PC-9 (cell line): ENCODE measurements at places on chromosomes 6 and 20. TPM values are rescaled to one million over a fixed set of nuclear protein-coding genes. Genes with fewer than 3 reads are reported as not detected.

- no peak overlapping the region for H3K27ac ChIP-seq
- no peak overlapping the region for H3K4me3 ChIP-seq
- H3K36me3 ChIP-seq: no peaks in the 10 kb centered on the region
- no peak for DNase-seq
These were observed 478.2 kb upstream of the CITED2 start for GRCh38 chr6:139852488-139853140.

Gene RNF182
- total RNA-seq: 0.13 and 0.18 TPM in 2 replicates

DNA sequence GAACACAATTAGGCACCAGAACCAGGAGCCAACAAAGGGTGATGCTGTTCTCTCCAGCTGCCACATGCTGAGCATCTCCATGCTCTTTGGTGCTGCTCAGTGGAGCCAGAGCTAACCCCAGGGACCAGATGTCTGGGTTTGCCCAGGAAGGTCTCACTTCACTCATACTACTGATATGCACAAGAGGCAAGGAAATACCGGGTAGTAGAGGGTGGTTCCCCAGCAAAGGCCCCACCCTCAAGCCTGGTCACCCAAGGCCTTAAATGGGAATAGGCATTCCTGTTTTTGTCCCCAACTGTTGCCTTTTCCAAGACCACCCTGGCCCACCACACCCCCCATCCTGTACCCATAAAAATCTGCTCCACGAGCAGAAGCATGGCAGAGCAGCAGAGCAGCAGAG lies 204.5 kb upstream of the TAB2 start:
- no peaks in the 10 kb centered on the region for H3K36me3 ChIP-seq
- no peaks in the 10 kb centered on the region for H3K27me3 ChIP-seq
- H3K27ac ChIP-seq: no peak overlapping the region

DNA sequence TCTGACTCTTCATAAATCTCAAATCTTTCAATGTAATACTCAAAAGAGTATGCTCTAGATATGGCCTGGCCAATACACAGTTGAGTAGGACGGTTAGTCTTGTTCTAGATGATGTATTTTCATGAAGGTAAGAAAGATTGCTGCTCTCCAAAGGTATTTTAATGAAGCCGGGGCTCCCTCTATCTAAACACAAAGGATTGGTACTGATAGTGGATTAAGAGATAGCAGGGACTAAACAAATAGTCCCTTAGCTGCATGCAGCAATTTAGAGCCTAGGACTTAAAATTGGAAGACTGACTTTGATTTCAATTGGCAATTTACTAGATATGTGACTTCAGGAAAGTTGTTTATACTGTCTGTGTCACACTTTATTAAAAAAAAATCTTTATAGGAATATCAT lies 31.4 kb upstream of the TENT5A start:
- DNase-seq: no peak
- no peaks in the 10 kb centered on the region for H3K36me3 ChIP-seq
- H3K4me3 ChIP-seq: no peak overlapping the region
- no peak overlapping the region for H3K27ac ChIP-seq

GRCh38 chr6:100427452-100427851 lies 37.3 kb downstream of the SIM1 start:
- H3K27me3 ChIP-seq: no peaks in the 10 kb centered on the region
- H3K4me3 ChIP-seq: no peak overlapping the region
- no peak overlapping the region for H3K27ac ChIP-seq
- H3K4me1 ChIP-seq: no peaks in the 10 kb centered on the region
- no peaks in the 10 kb centered on the region for H3K36me3 ChIP-seq
- DNase-seq: no peak

GRCh38 chr6:148972481-148972880 lies 225.7 kb downstream of the UST start:
- no peaks in the 10 kb centered on the region for H3K4me1 ChIP-seq
- DNase-seq: peak; percentile 66
- H3K36me3 ChIP-seq: no peaks in the 10 kb centered on the region
- H3K27ac ChIP-seq: no peak overlapping the region
- H3K4me3 ChIP-seq: no peak overlapping the region
- H3K27me3 ChIP-seq: 0 out of 2 replicates have a peak, but pooled peaks cover 6% of the 10 kb centered on the region

- no peak overlapping the region for H3K27ac ChIP-seq
- H3K4me1 ChIP-seq: peaks cover 3% of the 10 kb centered on the region; the same call in 1 of the 2 replicates
- no peaks in the 10 kb centered on the region for H3K27me3 ChIP-seq
- DNase-seq: no peak
These were observed 7.5 kb downstream of the CST5 start for GRCh38 chr20:23872065-23872464.

Gene CALHM6
- not detected in 2 replicates for total RNA-seq

Gene ADRM1
- total RNA-seq: 172 and 173 TPM in 2 replicates

- no peak for DNase-seq
- H3K36me3 ChIP-seq: no peaks in the 10 kb centered on the region
- no peaks in the 10 kb centered on the region for H3K4me1 ChIP-seq
- H3K4me3 ChIP-seq: no peak overlapping the region
- no peak overlapping the region for H3K27ac ChIP-seq
- H3K27me3 ChIP-seq: peaks cover 45% of the 10 kb centered on the region
These were observed 58.5 kb downstream of the SUN5 start for GRCh38 chr20:32945710-32946221.

Gene OTOR
- total RNA-seq: not detected in 2 replicates

- DNase-seq: no peak
- no peaks in the 10 kb centered on the region for H3K36me3 ChIP-seq
- H3K27me3 ChIP-seq: peaks cover 38% of the 10 kb centered on the region
- no peaks in the 10 kb centered on the region for H3K4me1 ChIP-seq
These were observed 265.9 kb downstream of the DLL1 start for GRCh38 chr6:170024940-170025339.

DNA sequence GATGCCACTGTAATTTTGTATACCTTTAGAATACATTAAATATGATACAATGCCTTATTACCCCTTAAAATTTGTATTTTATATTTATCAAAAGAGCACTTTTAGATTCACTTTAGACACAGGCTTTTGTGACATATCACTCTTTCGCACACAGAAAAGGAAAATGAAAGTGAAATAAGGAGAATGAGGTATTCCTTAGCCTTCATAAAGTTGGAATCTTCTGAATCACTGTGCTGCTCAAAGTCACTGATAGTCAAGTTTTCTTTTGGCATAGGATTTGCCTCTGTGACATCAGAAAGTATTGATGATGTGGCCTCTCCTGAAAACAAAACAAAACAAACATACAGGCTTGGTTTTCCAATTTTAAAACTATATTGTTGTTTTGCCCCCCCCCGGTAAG lies 1097.1 kb downstream of the KIF16B start:
- H3K27ac ChIP-seq: no peak overlapping the region
- H3K4me3 ChIP-seq: no peak overlapping the region
- no peaks in the 10 kb centered on the region for H3K27me3 ChIP-seq
- H3K36me3 ChIP-seq: no peaks in the 10 kb centered on the region
- no peaks in the 10 kb centered on the region for H3K4me1 ChIP-seq

Gene PPIL4
- 9.6 and 13.5 TPM in 2 replicates for total RNA-seq

DNA sequence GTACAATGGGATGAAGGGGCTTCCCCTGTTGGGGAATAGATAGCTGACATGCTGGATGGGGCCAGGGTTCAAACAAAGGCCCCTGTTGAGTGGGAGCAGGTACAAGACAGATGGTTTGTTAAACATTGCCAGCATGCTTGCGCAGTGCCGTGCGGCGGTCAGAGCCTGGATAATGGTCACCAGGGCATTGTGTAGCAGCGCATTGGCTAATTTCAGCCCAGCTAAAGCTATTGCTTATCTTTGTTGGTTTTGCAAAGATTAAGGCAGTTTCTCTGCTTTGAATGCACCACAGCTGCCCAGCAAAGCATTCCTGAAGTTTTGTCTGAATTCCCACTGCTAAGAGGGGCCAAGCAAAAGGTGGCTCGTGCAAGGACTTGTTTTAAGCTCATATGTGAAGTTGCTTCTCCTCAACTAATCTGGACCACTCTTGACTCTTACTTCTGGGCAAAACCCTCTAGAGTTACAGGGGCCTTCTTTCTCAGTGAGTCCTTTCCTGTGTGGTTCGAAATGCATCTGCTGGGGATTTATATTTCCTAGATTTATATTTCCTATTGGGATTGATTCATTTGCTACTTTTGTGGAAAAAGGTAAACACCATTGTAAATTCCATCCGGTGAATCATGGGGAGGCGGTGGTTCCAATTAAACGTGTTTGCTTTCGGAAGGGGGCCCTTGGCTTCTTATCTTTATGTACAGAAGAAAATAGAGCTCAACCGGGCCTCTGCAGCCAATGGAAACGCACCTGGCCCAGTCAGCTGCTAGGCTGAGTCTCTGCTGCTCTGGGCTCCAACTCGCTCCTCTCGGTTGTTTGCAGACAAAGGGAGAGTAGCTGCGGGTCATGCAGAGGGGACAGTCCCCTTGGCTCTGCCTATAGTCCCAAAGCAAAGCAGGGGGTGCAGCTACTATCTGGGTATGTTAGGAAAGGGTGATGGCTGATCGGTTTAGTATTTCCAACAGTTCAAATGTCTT lies 72.1 kb downstream of the FOXA2 start:
- H3K27me3 ChIP-seq: no peaks in the 10 kb centered on the region
- H3K4me3 ChIP-seq: no peak overlapping the region
- H3K4me1 ChIP-seq: peaks cover 24% of the 10 kb centered on the region
- no peak for DNase-seq
- H3K27ac ChIP-seq: peak overlapping the region; percentile 18

DNA sequence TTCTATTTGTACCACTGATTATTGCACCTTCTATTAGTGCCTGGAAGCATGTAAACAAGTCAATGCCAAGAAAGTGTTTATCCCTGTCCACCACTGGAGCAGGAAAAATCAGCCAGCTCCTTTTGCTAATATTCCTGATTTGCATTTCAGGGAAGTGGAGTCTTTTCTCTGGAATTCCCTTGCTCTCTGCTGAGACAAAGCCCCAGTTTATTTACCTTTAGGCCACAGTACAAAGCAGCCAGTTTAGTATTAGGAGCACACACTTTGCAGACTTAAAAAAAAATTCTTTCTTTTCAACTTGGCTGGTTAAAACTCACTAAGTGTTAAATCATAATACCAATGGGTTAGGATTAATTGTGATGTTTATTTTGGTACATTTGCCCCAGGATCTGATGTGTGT lies 631.1 kb downstream of the PKHD1 start:
- H3K27me3 ChIP-seq: no peaks in the 10 kb centered on the region
- no peak overlapping the region for H3K27ac ChIP-seq
- H3K4me3 ChIP-seq: no peak overlapping the region
- no peaks in the 10 kb centered on the region for H3K4me1 ChIP-seq
- no peaks in the 10 kb centered on the region for H3K36me3 ChIP-seq

DNA sequence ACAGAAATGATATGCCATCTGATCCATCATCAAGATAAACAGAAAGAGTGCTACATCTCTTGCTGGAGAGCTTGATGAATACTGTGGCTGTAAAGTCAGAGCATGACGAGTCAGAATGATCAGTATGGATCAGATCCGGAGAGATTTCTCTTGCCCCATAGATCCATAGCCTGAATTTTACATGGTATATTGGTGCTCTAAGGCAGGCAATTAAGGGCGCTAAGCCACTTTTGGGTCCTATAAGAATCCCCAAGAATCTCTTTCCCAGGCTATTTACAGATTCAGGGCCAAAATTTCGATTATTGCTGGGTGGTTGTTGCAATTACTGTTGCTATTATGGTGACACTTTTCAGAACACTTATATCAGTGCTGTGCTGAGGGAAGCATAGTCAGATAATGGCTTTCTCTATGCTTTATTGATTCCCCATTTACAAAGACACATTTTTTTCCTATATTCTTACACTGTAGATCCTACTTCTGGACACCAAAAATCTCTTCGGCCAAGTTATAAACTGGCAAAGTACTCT lies 94.4 kb downstream of the ADGRB3 start:
- H3K4me1 ChIP-seq: no peaks in the 10 kb centered on the region
- H3K27ac ChIP-seq: no peak overlapping the region
- no peaks in the 10 kb centered on the region for H3K27me3 ChIP-seq
- H3K36me3 ChIP-seq: no peaks in the 10 kb centered on the region
- no peak for DNase-seq

GRCh38 chr6:81166770-81167169 lies 585.7 kb downstream of the TENT5A start:
- H3K4me3 ChIP-seq: no peak overlapping the region
- H3K36me3 ChIP-seq: no peaks in the 10 kb centered on the region

DNA sequence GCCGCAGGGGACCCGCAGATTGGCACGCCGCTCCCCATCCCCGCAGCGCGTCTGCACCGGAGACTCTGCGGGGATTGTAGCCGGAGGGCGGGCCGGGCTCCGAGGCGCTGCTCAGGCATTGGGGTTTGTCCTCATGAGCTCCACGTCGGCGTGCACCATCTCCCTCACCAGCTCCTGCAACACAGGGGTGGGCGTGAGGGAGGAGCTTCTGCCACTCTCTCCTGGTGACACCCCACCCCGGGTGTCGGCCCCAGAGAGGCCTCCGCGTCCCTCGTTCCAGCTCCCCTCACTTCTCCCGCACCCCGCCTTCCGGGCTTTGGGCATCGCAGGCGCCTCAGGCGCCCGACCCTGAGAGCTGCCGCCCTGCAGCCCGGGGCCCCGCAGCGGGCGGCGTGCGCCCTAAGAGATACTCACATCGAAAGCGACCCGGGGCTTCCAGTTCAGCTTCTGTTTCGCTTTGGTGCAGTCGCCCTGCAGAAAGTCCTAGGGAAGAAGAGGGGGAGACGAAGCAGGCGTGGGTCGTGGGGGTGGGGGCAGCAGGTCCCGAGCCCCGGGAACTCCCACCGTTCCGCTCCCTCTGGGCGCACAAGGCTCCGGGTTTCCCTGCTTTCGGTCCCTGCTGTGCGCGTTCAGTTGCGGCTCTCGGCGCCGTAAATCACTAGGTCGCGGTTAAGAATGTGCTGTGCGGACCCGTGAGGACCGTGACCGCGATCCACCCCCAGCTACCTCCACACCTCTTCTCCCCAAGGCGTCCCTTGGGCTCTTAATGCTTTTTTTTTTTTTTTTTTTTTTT lies 14.5 kb downstream of the FOXC1 start:
- peak overlapping the region; percentile 50; the same call in 1 of the 2 replicates for H3K4me3 ChIP-seq
- 0 out of 2 replicates have a peak, but pooled peaks cover 2% of the 10 kb centered on the region for H3K4me1 ChIP-seq
- DNase-seq: no peak
- H3K36me3 ChIP-seq: no peaks in the 10 kb centered on the region
- no peaks in the 10 kb centered on the region for H3K27me3 ChIP-seq

DNA sequence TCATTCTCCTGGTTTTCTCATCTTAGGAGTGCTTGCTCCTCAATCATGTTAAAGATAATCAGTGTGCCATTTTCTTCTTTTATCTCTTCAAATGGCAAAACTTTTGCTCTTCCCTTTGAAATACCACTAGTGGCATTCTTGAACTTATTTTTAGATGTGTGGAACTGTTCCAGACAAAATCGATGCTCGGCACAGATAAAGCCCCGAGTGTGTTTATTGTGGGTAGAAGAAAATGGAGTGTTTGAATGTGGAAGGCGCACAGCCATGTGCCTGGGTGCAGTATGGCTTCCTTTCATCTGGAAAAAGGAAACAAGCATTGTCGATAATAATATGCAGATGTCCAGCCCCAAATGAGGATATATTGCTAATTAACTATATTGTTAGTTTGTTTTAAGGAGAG lies 42.4 kb downstream of the ISM1 start:
- H3K4me3 ChIP-seq: no peak overlapping the region
- no peak for DNase-seq
- no peaks in the 10 kb centered on the region for H3K4me1 ChIP-seq
- no peaks in the 10 kb centered on the region for H3K27me3 ChIP-seq
- no peak overlapping the region for H3K27ac ChIP-seq

- H3K36me3 ChIP-seq: no peaks in the 10 kb centered on the region
- peaks cover 4% of the 10 kb centered on the region for H3K4me1 ChIP-seq
- no peak overlapping the region for H3K4me3 ChIP-seq
- H3K27me3 ChIP-seq: no peaks in the 10 kb centered on the region
- H3K27ac ChIP-seq: no peak overlapping the region
These were observed 9.3 kb upstream of the ATG5 start for GRCh38 chr6:106334646-106335448.

Gene HDGFL1
- not detected in 2 replicates for total RNA-seq

Gene SCUBE3
- 0.10 and 0.17 TPM in 2 replicates for total RNA-seq
